ENCODE measurements at places on chromosomes 7 and 10.

DNA sequence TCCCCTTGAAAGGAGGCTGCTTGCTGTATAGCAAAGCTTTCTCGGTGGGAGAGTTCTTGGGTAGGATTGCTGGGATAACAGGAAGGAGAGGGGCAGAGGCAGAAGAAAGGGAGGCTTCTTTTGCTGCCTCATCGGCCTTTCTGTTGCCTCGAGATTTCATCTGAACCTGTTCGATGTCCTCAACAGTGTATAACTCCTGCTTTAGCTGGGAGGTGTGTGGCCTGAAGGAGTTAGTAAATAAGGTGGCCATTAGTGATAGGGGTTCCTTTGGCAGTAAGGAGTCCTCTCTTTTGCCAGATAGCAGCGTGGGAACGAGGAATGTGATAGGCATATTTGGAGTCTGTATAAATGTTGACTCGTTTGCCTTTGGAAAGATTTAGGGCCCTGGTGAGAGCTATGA lies 20.0 kb downstream of the SCIN start:
- DNase-seq: no peak

DNA sequence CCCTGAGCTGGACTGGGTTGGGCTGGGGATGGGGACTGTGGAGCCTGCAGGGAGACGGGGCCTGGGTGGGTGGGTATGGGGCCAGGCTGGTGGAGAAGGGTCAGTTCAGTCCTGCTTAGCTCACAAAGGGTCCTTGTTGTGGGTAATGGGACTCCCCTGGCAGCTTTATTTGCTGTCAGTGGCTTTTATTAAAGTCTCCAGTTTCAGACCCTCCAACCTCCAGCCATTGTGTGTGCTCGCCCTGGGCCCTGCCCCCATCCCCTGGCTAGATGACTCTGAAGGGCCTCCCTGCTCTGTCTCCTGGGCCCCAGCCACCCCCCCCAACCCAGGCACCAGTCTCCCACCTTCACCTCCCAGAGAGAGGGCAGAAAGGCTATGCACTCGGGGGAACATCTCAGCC lies 44.4 kb upstream of the SLF2 start:
- DNase-seq: no peak

DNA sequence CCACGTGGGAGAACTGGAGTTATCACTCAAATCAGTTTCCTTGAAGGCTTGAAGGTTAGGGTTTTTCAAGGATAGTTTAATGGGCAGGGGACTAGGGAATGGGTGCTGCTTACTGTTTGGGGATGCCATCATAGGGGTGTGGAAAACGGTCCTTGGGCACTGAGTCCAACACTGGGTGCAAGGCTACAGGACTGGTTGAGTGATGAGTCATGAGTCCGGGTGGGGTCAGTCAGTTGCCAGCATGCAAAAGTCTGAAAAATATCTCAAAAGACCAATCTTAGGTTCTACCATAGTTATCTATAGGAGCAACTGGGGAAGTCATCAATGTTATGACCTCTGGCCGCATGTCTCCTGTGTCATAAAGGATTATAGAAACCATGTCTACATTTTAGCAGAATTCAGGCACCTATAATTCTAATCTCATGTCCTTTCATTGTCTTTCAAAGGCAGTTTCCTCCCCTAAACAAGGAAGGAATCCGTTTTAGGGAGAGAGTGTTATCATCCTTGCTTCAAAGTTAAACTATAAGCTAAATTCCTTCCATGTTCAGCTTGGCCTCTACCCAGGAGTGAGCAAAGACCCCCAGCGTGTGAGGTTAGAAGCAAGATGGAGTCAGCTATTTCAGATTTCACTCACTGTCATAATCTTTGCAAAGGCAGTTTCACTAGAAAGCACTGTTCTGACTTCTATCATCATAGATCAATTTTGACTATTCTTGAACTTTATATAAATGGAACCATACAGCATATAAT lies 94.5 kb downstream of the COL26A1 start:
- no peak for DNase-seq

DNA sequence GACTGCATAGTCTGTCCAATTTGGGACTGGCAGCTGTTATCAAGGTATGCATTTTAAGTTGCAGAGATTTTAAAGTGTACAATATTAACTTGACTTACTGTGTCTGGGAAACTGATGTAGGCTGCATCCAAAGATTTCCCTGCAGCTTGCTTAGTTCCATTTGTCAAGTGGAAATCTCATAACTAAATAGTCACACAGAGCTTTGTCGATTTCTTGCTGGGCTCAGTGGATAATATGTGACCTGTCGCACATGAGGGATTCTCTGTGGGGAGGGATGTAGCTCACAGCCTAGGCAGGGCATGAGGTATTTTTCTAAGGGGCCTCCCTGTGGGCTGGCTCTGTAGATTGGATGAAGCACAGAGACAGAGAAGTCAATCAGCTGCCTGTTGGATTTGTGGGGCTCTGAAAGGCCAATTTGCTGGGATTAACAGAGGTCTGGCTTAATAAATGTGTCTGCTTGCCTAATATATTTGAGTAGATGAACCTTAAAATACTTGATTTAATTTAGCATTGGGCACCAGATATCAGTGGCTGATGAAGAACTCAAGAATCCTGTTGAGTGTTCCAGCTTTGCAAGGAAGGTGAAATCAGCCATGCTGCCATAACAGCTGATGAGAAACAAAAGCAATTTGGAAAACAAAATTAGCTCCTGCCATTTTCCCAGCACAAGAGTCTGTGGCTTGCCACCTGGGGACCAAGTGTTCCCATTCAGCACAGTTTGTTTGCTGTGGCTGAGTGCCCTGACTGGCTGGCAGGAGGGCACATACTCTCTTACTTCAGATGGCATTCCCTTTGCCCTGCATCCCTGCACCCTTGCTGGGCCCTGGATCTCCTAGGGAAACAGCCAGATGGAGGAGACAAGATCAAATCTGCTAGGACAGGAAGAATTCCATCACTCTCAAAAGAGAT lies 598.5 kb downstream of the SORCS3 start:
- DNase-seq: no peak

DNA sequence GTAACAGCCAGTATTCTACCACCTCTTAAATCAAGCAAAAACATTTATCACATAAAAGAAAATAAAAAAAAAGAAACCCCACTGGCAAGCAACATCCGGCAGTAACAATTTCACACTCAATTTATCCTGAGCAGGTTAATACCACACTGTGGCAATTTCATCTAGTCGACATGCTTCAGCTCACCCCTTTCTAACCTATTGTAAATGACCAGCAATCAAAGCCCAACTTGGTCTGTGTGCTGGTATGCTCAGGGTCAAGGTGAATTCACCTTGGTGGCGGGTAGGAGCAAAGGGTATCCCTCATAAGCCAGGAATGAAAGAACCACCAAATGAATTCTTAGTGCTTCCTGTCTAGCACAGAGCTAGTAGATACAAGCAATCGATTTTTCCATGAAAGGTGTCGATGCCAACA lies 109.1 kb upstream of the AFAP1L2 start:
- DNase-seq: no peak

DNA sequence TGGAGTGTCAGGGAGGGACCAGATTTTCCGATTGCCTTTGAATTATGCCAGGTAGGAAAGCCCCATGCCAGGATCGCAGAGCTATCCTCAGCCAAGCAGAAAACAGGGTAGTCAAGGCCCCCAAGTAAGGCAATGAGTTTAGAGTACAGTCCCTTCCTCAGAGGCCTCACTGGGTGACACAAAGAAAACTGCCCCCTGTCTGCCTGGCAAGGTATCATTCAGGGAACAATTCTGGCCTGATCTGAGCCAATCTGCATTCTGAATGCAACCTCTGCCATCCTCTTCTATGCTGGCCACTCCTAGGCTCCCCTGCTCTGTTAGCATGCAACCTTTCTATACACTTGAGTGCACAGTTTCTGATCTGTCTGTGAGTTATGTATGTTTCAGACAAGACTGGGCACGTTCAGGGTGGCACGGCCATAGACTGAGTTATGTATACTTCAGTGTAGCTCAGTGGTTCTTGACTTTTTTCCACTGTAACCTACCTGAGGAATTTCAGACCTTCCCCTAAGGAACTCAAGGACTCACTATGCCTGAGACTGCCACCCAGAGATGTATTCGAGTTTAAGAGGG lies 336.8 kb downstream of the PLXNA4 start:
- DNase-seq: no peak

DNA sequence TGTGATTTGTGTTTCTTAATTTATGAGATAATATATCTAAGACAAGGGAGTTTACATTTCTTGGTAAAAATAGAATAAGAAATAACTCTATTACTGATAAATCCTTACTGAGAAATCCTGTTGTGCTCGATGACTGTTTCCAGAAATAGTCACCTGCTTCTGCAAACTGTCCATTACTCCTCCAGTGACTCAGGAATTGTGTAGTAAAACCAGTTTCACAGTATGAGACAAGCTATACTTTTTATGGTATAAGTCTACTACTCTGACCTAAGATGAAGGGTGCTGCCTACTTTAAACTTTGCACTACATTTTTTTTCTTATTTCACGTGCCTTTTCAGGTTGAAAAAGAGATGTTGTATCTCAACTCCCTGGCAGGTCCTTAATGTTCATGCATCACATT lies 6.8 kb upstream of the ANKRD22 start:
- no peak for DNase-seq

DNA sequence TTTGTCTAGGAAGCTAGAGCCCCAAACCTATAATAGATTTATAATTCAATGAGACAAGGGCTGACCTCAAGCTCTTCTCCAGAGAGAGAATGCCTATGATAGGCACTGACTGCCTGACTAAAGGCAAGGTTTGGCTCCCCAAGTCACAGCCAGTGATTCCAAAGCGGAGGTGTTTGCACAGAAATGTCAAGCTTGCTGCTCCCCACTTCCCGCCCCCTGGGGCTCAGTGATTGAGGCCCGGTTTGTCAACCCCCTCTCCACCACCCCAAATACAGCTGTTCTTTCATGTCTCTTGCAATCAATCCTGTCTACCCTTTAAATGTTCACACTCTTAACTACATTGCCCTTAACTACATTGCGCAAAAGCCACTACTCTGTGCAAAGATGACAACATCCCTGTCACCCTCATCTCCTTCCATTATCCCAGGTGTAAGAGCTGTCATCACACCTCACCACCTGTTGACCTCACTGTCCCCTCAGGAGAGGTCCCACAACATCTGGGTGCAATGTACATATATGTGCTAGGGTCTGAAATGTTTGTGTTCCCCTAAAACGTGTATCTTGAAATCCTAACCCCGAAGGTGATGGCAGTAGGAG lies 58.0 kb downstream of the NUDCD3 start:
- no peak for DNase-seq

DNA sequence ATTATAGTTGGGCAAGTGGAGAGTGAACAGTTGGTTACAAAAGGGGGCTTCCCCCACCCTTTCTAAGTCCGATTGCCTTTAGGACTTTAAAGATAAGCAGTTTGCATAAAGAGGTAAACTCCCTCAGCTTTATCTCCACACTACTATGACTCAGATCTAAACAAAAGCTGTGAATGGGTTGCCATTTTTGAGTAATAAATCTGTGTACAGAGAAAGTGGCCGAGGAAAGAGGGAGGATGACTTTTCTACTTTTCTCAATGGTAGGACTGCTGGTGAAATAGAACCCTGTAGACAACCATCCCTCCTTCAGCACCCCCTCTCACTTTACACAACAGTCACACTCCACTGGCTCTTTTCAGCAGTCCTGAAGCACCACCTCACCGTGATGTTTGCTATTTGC lies 71.2 kb downstream of the DNMBP start:
- DNase-seq: no peak

- DNase-seq: no peak
Measured at GRCh38 chr7:95476072-95476847, 9.5 kb upstream of the ASB4 start.

GRCh38 chr10:95559896-95560277 lies 1.3 kb downstream of the SORBS1 start:
- no peak for DNase-seq

DNA sequence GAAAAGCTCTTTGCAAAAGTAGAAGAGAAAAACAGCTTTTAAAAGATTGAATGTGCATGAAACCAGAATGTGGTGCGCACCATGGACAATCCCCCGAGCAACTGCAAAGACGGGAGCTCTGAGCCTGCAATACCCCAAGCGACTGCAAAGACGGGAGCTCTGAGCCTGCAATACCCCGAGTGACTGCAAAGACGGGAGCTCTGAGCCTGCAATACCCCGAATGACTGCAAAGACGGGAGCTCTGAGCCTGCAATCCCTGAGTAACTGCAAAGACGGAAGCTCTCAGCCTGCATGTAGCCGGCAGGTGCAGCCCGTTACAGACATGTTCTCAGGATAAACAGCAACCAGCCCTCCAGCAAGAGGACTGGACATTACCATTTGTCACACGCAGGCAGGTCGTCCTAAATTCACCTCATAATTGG lies 6.2 kb downstream of the ZNF775 start:
- DNase-seq: no peak

GRCh38 chr10:101217450-101218281 lies 11.6 kb downstream of the LBX1 start:
- DNase-seq: no peak

- DNase-seq: no peak
Measured at GRCh38 chr7:33261585-33261984, 132.2 kb downstream of the BBS9 start.

- no peak for DNase-seq
Measured at GRCh38 chr7:32070406-32071360, at the start of gene PDE1C. PDE1C (minus strand) TSS chr7:32070407.

DNA sequence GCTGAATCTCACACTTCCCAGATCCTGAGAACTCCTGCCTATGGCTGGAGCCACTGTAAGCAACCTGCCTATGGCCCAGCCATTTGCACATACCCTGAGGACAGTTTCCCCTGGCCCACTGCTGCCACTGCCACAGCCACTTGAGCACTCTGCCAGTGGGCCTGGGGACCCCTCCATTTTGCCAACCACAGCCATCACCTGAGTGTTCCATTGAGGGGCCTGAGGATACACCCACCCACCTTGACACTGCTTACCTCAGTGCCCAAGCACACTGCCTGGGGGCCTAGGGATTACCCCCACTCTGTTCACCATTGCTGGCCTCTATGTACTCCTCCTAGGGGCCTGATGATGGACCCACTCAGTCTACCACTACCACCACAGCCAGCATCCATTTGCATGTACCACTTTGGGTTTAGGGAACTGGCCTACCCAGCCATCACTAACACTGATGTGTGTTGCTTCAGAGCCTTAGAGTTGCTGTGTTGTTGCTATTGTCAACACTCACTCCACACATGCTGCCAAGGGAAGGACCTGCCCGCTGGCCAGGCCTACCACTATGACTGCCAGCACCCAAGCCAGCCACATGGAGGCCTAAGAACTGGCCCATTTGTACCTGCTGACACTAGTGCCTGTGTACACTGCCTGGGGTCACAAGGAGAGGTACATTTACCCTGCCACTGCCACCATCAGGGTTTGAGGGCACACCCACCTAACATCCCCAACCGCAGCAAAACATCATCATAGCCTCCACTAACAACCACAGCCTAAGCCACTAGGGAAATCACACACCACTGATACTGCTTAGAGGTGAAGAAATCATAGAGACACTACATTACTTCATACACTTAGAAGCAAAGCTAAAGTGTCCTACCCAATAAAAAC lies 45.9 kb upstream of the ANTXRL start:
- DNase-seq: no peak

DNA sequence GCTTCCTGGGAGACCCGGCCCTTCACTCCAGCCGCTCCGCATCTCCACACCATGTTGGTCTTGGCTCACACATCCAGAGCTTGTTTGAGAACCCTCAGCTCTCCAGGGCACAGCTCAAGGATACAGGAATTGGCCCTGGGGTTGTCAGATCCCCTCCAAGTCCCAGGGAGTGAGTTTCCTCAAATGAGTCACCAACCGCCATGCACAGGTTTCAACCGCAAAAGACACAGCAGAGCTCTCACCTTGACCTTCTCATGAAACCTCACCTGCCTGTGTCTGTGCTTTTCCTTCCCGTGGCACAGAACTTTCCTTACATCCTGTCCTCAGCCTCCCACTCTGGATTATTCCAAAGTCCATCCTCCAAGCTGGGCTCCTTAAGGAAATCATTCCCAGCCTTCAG lies 20.6 kb downstream of the AZGP1 start:
- DNase-seq: no peak

GRCh38 chr10:125263551-125263950 lies 103.2 kb upstream of the CTBP2 start:
- no peak for DNase-seq

Measured in HFF-Myc (cell line).